ENCODE measurements at places on chromosomes 16 and 17.
A peak's percentile ranks its signal among the peaks of the same experiment; 100 is the strongest.

DNA sequence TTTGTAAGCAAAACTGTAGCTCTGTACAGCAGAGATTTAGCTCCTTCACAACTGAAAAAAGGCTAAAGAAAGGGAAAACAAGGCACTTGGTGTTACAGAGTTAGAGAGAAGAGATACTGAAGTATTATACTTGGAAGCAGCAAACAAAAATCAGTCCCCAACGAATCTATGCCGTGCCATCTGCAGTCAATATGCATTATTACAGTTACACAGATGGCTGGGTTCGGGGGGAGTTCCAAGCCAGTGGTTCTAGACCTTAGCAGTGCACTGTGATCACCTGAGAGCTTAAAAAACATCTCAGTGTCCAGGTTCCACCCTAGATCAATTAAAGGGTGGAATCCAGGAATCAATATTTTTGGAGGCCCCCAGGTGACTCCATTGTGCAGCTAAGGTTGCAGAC, 489.9 kb downstream of the SHISA9 start:
- no peak for DNase-seq

DNA sequence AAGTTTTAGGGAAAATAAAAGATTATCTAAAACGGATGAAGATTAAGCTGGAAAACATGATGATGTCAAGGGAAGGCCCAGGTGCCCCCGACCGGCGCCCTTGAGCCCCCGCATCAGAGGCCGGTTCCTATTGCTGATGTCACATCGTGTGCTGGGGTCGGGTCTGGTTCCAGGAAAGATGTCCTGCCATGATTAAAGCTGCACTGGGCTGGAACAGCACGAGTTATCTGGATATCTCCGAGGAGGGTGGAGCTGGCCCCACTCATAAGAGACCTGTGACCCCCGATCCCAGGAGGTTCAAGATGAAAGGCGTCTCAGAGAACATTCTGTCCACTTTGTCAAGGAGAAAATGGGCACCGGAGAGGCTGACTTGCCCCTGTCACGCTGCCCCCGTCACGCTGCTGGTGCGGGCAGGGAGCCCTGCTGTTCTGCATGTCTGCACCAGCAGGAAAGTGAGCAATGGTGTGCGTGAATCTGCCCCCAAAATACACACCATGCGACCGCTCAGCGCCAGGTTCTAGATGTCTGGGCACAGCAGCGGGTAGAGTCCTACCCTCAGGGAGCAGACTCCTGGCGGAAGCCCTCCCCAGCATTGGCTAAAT, 53.0 kb downstream of the ENGASE start:
- DNase-seq, result no peak

DNA sequence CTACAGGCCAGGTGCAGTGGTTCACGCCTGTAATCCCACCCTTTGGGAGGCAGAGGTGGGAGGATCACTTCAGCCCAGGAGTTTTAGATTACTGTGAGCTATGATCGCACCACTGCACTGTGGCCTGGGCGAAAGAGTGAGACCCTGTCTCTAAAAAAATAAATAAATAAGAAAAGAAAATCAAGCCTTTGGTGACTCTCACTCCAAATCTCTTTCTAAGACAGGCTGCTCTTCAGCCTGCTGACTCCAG, 976 bp downstream of the ABCC3 start:
- no peak for DNase-seq

- no peak for DNase-seq
Measured at GRCh38 chr17:50949128-50949988, 83.2 kb upstream of the TOB1 start.

DNA sequence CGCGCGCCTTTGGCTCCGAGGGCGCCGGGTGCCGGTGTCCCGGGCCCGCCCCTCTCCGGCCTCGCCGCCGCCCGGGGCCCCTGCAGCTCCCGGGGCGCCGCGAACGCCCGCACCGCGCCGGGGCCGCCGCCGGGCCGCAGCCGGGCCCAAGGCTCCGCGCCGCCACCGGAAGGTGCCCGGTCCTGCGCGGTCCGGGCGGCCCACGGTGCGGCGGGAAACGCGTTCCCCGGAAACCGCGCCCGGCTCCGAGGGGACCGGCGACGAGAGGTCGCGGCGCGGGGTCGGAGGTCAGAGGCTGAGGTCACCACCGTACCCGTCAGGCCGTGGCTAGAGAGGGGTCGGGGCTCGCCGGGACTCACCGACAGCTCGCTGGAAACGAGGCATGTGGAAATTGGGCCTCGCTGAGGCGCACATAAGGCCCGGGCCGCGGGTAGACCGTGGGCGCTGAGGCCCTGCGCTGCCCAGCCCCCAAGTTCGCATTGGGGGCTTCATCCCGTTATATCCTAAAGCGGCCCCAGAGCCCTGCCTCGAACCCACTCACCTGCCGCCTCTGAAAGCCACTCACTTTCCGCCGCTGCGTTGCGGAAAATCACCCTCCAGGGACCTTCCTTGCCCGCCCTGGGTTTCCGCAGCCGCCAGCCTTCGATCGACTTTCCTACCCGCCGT, at the start of gene DUS1L:
Gene DUS1L, minus strand, starts transcription at position 167 of the 666 bp plus-strand sequence. CDS start 745 bp downstream, outside the sequence.
- DNase-seq, result no peak

GRCh38 chr17:80528536-80528935, 16.1 kb upstream of the RPTOR start:
- DNase-seq, result no peak

GRCh38 chr17:19730843-19731242, 14.5 kb upstream of the SLC47A2 start:
- no peak for DNase-seq

GRCh38 chr16:1911467-1912214, 6.6 kb downstream of the HS3ST6 start:
- DNase-seq, result no peak

DNA sequence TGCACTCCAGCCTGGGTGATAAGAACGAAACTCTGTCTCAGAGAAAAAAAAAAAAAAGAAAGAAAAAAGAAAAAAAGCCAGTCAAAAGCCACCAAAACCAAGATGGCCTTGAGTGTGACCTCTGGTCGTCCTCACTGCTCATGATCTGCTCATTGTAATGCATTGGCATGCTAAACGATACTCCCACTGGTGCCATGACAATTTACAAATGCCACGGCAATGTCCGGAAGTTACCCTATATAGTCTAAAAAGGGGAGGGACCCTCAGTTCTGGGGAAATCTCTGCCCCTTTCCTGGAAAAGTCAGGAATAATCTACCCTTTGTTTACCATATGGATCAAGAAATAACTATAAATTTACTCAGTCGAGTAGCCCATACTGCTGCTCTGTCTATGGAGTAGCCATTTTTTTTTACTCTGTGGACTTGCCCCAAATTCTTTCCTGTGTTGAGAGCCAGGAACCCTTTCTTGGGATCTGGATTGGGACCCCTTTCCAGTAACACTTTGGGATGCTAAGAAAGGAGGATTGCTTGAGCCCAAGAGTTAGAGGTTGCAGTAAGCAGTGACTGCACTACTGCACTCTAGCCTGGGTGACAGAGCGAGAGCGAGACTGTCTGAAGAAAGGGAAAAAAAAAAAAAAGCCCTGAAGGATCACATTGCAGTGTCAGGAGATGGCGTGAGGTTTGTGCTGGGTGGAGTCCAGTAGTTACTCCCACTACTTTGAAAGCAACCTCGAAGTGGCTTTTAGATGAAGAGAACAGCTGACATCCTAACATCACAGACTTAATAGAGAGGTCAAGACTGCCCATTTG, 3.7 kb upstream of the TMEM231 start:
- DNase-seq, result no peak

- DNase-seq, result no peak
Measured at GRCh38 chr16:24943471-24943870, 71.7 kb downstream of the ARHGAP17 start.

GRCh38 chr17:80866050-80866793, 125.4 kb upstream of the CHMP6 start:
- DNase-seq, result peak; percentile 11

- DNase-seq, result no peak
Measured at GRCh38 chr17:17712268-17712924, 31.1 kb downstream of the RAI1 start.

- no peak for DNase-seq
Measured at GRCh38 chr17:1047879-1048470, 51.0 kb downstream of the TIMM22 start.

- no peak for DNase-seq
Measured at GRCh38 chr16:27928542-27928941, 135.0 kb downstream of the GSG1L start.

DNA sequence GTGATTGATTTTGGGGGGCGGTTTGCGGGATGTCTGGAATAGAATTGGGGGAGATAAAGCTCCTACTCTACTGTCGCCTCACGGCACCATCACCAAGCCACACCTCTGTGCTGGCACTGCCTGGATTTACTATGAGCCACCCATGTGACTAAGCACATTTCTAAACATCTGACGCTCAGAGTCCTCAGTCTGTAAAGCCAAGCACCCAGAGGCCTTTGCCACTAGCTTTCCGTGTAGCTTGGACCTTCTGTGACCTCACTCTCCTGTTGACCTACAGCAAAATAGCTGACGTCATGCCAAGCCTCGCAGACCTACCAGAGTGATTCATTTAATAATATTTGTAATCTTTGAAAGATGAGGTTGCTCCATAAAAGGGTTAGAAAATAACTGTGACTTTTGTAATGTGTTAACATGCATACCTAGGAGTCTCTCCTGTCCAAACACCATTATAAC, 38.5 kb upstream of the MYOCD start:
- no peak for DNase-seq

DNA sequence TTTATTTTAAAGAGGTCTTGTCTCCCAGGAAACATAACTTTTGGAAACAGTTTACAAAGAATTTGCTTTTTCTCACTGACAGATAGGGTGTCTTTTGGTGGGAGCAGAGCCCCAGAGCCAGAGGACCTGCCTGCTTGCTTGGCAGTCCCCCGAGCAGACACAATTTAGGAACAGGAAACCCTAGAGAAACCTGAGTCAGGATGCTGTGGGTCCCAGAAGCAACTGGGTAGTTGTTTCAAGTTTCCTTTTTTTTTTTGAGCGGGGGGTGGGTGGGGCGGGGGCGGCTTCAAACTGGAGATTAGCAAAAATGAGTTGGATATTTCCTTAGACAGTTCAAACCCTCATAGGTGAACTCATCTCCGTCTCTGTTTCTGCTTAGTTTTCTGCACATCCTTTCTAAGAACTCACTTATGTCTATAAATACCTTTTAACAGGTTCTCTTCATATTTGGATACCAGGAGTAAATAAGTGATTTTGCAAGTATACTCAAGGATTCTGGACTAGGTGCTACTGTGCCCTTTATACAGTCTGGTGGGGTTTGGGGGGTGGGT, 135.1 kb downstream of the PRKCA start:
- DNase-seq, result no peak

- no peak for DNase-seq
Measured at GRCh38 chr16:73046202-73046848, 1.6 kb downstream of the ZFHX3 start.

DNA sequence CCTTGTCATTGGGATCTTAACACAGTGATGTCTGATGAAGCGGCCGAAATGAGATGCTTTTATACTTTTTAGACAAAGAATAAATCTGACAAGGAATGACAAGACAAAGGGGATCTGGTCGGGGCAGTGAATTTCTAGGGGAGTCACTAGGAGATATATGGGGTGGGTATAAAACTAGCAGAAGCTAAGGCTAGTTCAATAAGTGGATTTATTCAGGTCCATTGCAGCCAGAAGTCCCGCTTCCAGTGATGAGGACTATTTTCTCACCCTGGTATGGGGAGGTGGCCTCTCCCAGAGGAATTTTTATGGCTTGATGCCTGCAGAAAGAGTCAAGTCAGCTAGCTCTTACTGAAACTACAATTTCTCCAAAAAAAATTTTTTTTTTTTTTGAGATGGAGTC, 23.9 kb downstream of the SLC38A8 start:
- DNase-seq, result no peak

DNA sequence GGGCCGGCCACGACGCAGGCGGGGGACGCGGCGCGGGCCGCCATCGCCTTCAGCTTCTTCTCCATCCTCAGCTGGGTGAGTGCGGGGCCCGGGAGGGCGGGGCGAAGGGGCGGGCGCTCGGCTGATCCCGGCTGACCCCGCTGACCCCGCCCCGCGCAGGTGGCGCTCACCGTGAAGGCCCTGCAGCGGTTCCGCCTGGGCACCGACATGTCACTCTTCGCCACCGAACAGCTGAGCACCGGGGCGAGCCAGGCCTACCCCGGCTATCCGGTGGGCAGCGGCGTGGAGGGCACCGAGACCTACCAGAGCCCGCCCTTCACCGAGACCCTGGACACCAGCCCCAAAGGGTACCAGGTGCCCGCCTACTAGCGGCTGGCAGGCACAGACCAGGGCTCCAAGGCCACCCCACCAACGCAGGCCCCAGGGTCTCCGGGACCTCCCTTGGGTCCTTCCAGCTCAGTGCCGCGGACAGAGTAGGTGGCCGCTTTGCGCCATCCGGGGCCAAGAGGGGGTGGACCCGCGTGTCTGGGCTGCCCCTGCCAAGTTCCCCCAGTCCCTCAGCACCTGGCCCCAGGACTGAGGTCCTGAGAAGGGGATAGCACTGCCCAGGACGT, 3.0 kb downstream of the SYNGR3 start:
- no peak for DNase-seq

DNA sequence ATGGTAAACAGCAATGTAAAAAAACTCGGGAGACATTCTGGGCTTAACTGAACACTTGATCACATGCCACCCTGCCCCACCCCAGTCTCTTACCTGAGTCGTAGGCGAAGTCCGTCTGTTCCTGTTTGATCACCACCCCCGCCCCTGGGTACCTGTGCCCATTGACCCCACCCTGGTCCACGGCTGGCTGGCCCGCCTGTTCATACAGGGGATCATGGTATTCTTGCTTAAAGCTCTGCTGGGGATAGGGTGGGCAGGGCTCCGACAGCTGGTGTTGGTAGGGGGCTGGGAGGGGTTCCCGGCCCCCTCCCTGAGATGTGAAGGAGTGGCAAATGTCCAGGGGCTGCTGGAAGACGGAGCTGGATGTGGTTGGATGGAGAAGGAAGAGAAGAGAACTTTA, 13.6 kb downstream of the ETV4 start:
- DNase-seq, result no peak

- peak; percentile 6 for DNase-seq
Measured at GRCh38 chr16:52318302-52319009, 228.5 kb downstream of the TOX3 start.

GRCh38 chr16:1461146-1461545, 13.7 kb downstream of the CLCN7 start:
- no peak for DNase-seq

- DNase-seq, result no peak
Measured at GRCh38 chr16:67967183-67967957, 1.1 kb downstream of the SLC12A4 start.

- DNase-seq, result no peak
Measured at GRCh38 chr16:76371441-76371840, 94.2 kb downstream of the CNTNAP4 start.

- no peak for DNase-seq
Measured at GRCh38 chr17:17603178-17603894, 11.8 kb upstream of the PEMT start.

DNA sequence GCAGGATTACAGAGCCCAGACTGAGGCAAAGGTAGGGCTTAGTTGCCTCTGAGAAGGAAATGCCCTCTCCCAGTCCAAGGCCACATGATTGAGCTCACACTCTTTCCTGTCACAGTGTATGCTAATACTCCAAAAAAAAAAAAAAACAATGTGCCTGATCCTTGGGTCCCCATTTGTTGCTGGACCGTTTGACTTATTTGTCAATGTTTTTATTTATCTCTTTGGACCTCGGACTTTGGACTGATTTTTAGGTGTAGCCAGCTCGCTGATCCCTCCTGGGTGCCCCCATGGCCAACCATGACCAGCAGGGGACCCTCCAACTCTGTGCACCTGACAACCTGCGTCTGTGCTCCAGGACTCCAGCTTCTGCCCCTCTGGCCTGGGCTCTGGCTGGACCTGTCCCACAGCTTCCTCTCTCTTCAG, 622 bp upstream of the CCL16 start:
- no peak for DNase-seq

- DNase-seq, result no peak
Measured at GRCh38 chr17:69761011-69761410, 314.0 kb upstream of the KCNJ16 start.

Measured in NCI-H2081 treated with DMSO at 0.1 percent for 48 hours (cell line).